Dorsolateral prefrontal cortex (tissue), 122 donors: ENCODE measurements at places on chromosomes 3 and 15. TPM values are rescaled to one million over a fixed set of nuclear protein-coding genes. Genes with fewer than 3 reads are reported as not detected.

DNA sequence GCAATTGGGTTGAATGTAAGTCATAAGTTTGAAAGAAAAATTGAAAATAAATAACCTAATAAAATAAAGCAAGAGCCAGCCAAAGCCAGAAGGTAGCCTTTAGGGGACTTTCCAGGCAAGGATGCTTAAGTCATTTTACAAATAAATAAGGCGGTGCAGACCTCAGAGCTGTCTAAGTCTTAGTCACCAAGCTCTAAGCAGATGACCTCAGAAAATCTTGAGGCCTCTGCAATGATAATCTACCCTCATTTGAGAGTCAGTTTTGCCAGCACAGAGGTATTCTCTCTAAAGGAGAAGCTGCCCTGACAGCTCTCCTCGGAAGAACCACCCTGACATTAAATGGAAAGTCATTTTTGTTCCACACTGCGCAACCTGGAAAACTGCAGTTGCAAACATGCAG, 113.9 kb downstream of the OXNAD1 start:
- DNase-seq, result no peak

DNA sequence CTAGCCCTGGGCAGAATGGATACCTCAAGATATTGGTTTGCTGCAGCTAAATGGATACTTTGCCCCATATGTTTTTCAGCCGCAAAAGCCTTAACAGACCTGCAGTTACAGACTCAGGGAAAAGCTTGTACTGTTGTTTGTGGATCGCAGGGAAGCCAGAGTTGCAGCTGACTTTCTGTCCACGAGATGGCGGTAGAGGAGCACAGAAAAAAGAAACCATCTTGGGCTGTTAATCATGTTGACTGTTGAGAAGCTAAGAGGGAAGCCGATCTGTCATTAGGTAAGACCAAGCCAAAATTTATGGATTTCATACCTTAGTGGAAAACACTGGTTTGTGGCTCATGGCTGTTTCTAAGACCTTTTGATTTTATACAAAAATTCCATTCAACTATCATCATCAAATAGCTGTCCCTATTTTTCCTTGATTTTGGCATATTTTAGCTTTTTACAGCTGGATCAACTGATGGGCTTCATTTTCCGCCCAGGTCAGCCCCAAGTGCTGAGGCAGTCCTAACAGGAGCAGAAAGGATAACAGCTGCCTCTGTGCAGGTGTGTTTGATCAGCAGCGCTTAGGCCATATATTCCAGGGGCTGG, 205.7 kb upstream of the ZPLD1 start:
- DNase-seq, result peak; percentile 66

DNA sequence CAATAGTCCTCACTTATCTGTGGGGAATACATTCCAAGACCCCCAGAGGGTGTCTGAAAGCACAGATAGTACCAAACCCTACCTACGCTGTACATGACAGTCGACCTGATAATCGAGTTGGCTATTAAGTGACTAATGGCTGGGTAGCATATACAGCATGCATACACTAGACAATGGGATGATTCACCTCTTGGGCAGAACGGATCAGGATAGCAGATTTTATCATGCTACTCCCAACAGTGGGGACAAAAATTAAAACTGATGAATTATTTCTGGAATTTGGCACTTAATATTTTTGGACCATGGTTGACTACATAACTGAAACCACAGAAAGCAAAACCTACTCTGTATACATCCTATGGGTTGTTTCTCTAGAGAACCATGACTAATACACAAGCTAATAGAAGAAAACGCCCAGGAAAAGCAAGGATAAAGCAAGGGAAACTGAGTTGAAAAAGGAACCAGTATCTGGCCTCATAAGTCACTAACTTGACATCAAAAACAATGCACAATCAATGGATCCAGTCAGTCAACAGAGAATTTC, 15.5 kb downstream of the ATG3 start:
- DNase-seq, result no peak

GRCh38 chr15:59304034-59304795, 68.5 kb downstream of the MYO1E start:
- DNase-seq, result no peak

DNA sequence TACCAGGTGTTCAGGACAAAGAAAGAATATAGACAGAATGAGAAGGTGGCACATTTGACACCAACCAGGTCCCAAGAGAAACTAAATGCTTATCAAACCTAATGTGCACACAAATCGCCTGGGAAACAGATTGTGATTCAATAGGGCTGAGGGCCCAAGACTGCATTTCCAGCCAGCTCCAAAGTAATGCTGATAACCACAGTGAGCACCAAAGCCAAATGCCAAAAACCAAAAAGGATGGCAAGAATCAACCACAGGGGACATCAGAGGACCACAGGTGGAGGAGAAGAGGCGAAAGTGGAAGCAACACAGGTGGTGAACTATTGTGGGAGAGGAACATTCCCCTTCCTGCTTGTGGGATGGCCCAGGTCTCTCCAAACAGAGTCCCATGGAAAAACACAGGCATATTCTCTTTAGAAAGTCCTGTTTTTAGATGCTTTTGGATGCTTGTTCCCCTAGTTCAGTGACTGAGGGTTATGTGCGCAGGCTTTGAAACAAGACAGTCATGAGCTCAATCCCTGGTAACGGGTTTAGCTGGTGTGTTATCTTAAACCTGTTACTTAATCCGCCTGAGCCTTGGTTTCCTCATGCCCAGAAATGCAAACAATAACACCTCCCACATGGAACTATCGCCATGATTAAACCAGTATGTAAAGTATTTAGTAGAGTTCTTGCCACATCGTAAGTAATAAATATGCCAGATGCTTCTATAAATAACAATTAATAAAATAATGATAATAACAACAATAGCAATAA, 241.7 kb downstream of the ATP8B4 start:
- no peak for DNase-seq

- no peak for DNase-seq
These were observed 369.5 kb downstream of the MFSD1 start for GRCh38 chr3:159171333-159171732.

GALNT15 gene
- 171 TPM for total RNA-seq

DNA sequence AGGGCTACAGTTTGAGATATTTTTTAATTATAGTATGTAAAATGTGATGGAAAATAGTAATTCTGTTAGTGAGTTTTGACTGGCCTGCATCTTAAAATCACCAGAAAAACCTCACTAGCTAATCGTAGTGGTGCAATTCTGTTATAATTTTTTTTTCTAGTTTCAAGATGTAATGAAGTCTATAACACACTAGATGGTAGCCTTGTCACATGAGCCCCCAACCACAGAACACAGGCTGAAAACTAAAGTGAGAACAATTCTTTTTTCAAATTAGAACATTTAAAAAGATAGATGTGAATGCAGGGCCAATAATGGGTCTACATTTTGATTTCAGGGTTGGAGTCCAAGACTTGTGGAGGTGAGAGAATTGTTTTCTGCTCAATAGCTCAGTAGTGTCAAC, 83.3 kb upstream of the KCNH8 start:
- DNase-seq, result no peak
